Mesothelial cell of epicardium (in vitro differentiated cells): ENCODE measurements at places on chromosomes 7 and 10. TPM values are rescaled to one million over a fixed set of nuclear protein-coding genes. Genes with fewer than 3 reads are reported as not detected.
A peak's percentile ranks its signal among the peaks of the same experiment; 100 is the strongest.

GRCh38 chr10:56943221-56943755 is 582.2 kb upstream of the ZWINT start:
- no peak for DNase-seq

Gene AMZ1
- 0.05 to 0.49 TPM (median 0.13 TPM) in 3 replicates for total RNA-seq

GRCh38 chr10:61541960-61542359 is 88.8 kb upstream of the TMEM26 start:
- no peak for DNase-seq

GRCh38 chr7:43658718-43659548 is 70.4 kb downstream of the COA1 start:
- DNase-seq = no peak

Gene SPDYE16
- 0.18 to 0.44 TPM (median 0.34 TPM) in 3 replicates for total RNA-seq

Gene ELFN1
- total RNA-seq = 11.4 to 13.5 TPM (median 11.9 TPM) in 3 replicates

DNA sequence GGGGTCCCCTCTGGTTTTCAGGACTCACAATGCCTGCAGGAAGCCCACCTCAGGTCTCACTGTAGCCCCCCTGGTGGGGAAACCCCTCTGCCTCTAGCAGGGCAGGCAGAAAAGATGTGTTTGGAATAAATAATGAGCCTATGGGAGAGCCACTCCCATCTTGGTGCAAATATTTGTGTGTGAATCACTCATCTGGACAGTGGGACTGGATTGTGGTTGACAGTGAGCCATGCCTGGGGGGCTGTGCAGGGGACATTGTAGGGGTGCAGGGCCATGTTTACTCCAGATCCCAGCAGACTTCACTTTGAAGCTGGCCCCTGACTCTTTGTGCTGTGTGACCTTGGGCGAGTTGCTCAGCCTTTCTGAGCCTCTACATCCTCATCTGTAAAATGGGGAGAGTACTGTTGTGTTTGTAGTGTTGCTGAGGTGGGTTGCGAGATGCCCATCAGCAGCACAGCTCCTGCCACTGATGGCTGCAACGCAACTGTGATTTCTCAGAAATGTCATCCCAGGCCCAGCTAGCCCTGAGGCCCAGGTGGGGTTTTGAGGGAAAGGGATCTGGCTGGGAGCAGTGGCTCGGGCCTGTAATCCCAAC is 20.7 kb downstream of the GTF2IRD1 start:
- no peak for DNase-seq

DNA sequence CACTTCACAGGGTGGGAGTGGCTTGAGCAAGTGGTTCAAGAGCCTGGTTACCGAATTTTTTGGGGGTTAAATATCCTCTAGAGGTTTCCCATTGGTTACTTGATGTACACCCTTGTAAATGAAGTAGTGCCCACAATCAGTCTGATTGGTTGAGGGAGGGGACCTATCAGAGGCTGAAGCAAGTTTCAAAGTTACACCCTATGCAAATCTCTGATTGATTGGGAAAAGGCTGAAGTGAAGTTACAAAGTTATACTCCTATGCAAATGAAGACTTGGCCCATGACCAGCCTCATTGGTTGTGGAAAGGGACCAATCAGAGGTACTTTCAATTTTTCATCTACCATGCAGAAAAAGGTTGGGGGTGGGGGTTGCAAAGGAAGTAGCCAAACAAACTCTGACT is 34.7 kb downstream of the UBE2D4 start:
- DNase-seq = no peak

Gene GPER1
- total RNA-seq = 2.1 to 2.6 TPM (median 2.4 TPM) in 3 replicates

DNA sequence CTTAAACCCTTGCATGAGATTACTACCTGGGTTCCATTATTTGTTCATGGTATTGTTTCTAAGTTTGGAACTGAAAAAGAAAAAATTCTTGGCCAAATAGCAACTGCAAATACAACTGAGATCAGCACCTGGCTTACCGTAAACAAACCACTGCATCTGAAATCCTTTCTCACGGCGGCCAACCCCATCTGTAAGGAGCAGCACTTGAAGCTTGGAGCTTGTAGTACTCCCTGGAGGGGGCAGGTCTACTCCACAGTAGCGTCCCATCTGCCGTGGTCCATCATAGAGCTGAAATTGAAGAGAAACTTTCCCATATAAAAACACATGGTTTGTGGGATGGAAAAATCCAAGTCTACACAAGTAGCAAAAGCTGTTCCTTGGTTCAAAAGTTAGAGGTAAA is 109.9 kb downstream of the CUBN start:
- DNase-seq = no peak

Gene CALML5
- 0.42 TPM in 1 of 3 replicates, not detected in the others for total RNA-seq

DNA sequence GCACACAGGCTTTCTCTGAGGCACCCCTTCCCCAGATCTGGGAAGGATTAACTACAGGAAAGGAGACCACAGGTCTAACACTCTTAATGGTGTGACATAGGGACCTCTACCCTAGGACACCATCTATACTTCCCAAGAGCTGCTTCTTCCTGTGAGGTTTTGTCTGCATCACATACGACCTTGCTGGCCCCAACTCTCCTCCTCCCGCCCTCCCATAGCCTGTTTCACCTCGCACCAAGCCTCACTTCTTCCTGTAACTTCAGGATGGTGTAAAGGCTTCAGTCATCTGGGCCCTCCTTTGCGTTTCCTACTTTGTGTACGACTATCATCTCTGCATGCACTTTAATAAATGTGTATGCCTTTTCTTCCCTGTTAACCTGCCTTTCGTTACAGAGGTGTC is 274.3 kb downstream of the KLF6 start:
- no peak for DNase-seq

GRCh38 chr7:148884049-148884298 is at the start of gene EZH2:
EZH2 (minus strand) TSS chr7:148884291; CDS start chr7:148847298, 36,993 bp downstream.
- no peak for DNase-seq

DNA sequence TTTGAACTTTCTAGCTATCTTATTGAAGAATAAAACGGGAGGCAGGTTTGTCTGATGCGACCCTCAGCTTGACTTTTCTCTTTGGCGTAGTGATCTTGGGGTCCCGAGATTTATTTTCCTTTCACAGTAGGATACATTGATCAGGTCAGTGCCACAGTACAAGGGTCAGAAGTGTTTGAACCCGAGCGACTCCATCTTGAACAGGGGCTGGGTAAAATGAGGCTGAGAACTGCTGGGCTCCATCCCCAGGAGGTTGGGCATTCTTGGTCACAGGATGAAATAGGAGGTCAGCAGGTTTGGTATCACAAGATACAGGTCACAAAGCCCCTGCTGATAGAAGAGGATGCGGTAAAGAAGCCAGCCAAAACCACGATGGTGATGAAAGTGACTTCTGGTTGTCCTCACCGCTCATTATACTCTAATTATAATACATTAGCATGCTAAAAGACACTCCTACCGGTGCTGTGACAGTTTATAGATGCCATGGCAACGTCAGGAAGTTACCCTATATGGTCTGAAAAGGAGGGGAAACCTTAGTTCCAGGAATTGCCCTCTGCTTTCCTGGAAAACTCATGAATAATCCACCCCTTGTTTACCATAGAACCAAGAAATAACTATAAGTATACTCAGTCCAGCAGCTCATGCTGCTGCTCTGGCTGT is 3.0 kb upstream of the TECPR1 start:
- DNase-seq = no peak

GRCh38 chr10:133421336-133422222 is 2.8 kb downstream of the SPRN start:
- DNase-seq = no peak

- no peak for DNase-seq
Observed at GRCh38 chr7:123075838-123076467, 80.5 kb upstream of the TAS2R16 start.

DNA sequence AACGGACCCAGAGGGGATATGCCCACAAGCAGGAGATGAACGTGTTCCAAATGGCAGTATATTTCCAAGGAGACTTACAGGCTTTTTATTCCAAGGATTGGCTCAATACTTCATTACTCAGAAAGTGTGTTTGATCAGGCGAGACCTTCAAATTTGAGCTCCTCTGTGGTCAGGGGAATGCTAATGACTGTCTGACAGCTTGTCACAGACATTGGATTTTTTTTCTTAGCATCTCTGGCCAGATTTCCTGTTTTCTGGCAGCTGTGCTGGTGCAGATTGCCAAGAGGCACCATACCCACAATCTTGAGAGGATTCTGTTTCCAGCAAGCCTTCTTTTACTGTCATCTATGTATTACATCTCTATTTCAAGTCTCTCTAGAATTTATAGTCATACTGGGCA is 93.8 kb downstream of the C1GALT1 start:
- no peak for DNase-seq

DNA sequence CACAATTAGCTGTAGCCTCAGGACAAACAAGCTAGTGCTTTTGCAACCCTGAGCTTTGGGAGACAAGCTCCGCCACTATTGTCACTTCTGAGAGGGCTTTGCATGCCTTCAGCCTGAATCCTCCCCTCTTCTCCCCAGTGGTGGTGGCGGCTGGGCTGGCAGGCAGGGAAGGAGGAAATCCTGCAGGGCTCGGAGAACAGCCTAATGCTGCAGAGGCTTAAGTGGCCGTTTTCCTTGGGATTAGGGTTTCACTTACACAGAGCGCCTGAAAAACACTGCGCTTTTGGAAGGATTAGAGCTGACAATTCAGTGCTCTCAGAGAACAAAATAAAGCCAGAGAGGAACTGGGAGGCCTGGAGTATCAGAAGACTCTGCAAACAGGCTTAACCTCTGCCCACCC is 71.3 kb downstream of the PAX2 start:
- DNase-seq = no peak

Gene COL17A1
- total RNA-seq = 3.6 to 4.4 TPM (median 4.2 TPM) in 3 replicates

GRCh38 chr10:14243221-14243620 is 87.5 kb downstream of the FRMD4A start:
- DNase-seq = no peak

- no peak for DNase-seq
Observed at GRCh38 chr7:46993396-46993795, 588.5 kb downstream of the TNS3 start.

- DNase-seq = no peak
Observed at GRCh38 chr10:117160567-117160966, 22.5 kb upstream of the VAX1 start.

DNA sequence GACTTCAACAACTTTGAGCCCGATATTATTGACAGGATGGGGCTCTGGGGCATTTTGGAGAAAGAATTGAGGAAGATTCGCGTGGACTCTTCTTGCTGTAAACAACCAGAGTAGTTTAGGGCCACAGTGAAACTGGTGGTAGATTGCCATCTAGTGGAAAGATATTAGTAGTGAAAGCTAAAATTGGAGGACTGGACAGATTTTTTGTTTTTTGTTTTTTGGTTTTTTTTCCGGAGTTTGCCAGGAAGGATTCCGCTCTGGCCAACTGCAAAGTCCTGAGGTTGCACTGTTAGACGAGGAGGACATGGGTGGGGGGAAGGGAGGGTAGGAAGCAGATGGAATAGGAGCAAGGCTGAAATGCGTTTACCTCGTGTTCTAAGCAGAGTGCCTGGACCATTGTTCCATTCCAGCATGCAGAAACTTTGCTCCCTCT is 11.7 kb downstream of the NOBOX start:
- DNase-seq = no peak

DNA sequence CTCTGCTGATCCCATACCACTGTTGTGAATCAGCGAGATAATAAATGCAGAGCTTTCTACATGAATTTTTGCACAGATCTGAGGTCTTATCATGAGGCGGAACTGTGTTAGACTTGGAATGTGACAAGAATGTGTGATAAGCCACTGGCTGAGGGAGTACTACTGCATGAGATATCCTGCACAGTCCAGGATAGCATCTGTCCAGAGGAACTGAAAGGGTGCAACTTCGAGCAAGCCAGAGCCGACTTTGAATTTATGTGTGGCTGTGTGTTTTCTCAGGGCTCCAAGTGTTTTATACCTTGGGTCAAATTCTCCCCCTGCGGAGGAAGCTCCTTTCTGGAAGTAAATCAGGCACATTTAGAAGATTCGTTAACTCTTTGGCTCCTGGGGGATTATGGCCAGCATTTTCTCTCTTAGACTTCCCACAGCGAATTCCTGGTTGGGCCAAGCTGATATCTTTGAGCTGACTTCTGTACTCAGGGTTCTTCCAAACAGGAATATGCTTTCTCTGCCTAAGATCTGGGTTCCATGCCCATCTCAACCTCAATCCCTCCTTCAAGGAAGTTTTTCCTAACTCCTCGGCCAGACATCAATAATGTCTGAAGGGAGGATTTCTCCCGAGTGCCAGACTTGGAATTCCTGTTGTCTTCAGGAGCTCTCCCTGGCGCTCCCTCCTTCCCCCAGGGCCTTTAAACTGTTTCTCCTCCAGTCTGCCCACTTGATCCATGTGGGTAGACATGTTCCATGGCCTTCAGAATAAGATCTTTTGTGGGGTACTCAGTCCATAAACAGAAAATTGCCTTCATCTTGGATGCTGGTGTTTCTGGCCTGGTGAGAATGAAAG is 2.5 kb upstream of the MEST start:
- peak; percentile 51 for DNase-seq

- DNase-seq = peak; percentile 70
Observed at GRCh38 chr10:43606323-43607198, at the start of gene ZNF485. ZNF485 (plus strand) TSS chr10:43606438; CDS start chr10:43607051, 613 bp downstream.

Gene FAM237B
- total RNA-seq = not detected in 3 replicates

GRCh38 chr7:156950381-156950858 is 908 bp downstream of the NOM1 start:
- no peak for DNase-seq

Gene MBL2
- total RNA-seq = not detected in 3 replicates

Gene GNGT1
- not detected in 3 replicates for total RNA-seq

Gene PNLIP
- total RNA-seq = not detected in 3 replicates

Gene NXPH1
- total RNA-seq = not detected in 3 replicates

GRCh38 chr7:100583132-100584053 is 2.5 kb downstream of the LRCH4 start:
- no peak for DNase-seq

GRCh38 chr10:119250641-119251314 is 43.4 kb downstream of the GRK5 start:
- DNase-seq = no peak

DNA sequence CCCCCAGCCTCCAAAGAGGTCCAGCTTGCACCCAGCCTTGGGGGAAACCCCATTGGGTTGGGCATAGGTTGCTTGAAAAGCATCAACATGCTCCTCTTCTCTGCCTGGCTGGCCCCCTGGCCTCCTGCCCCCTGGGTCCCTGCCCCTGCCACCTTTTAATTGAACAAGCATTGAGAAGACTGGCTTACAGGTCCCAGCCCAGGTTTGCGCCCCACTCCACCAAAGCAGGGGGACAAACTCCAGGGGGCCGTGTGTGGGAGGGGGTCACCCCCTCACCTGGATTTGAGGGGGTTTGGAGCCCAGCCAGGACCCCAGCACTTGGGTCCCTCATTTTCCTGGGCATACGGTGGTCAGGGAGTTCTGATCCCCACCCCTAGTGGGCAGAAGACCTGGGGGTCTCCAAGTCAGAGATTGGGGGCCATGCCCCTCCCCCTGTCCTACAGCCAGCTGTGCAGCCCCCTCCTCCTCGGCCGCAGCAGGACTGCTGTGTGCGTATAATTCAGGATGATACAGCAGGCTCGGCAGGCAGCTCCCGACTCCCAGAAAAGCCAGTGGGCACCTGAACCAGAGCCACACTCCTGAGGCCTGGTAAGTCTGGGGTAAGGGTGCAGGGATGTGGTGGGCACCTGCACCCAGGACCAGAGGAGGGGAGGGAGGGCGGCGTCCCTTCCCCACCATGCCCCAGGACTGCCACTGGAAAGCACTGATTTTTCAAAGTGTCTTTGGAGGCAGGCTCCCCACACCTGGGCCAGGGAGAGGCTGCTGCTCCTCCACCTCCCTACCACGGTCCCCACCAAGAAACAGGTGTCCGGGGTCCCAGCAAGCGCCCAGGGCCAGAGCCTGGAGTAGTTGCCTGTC is 1.7 kb downstream of the ELFN1 start:
- DNase-seq = peak; percentile 33
